Activated CD4-positive, alpha-beta T cell treated with anti-CD3 and anti-CD28 coated beads, Interleukin-2, amount 10 ng/mL, durations not matched to agents 24 days and 14 days (primary cell): ENCODE measurements at places on chromosomes 1 and 21. TPM values are rescaled to one million over a fixed set of nuclear protein-coding genes. Genes with fewer than 3 reads are reported as not detected.

GRCh38 chr21:25314247-25314646, 293.0 kb downstream of the MRPL39 start:
- no peak overlapping the region for H3K27ac ChIP-seq
- DNase-seq: no peak
- H3K36me3 ChIP-seq: no peaks in the 10 kb centered on the region
- no peaks in the 10 kb centered on the region for H3K27me3 ChIP-seq

- DNase-seq: no peak
- H3K27me3 ChIP-seq: no peaks in the 10 kb centered on the region
- H3K27ac ChIP-seq: no peak overlapping the region
- H3K4me1 ChIP-seq: peaks cover 8% of the 10 kb centered on the region
- H3K36me3 ChIP-seq: peaks cover 2% of the 10 kb centered on the region
- H3K4me3 ChIP-seq: no peak overlapping the region
These were observed 14.8 kb downstream of the RPS6KC1 start for GRCh38 chr1:213065800-213066199.

DNA sequence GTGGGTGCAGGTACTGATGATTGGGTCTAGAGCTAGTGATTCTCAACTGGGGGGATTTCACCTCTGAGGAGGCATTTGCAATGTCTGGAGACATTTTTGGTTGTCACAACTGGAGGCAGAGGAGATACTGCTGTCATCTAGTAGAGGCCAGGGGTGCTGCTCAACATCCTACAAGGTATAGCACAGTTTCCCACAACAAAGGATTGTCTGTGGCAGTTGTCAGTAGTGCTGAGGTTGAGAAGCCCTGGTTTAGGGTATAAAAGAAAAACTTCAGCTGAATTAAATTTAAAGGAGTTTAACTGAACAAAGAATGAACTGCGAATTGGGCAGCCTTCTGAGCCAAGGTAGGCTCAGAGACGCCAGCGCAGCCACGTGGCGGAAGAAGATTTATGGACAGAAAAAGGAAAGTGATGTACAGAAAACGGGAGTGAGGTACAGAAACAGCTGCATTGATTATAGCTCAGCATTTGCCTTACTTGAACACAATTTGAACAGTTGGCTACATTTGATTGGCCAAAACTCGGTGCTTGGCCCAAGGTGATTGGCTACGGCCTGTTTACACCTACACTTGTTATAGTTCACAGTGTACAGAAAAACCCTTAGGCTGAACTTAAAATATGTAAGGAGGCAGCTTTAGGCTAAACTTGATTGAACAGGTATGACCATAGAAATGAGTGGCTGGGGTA, 40.4 kb downstream of the MPZL1 start:
- H3K4me1 ChIP-seq: peaks cover 32% of the 10 kb centered on the region
- H3K36me3 ChIP-seq: peaks cover 7% of the 10 kb centered on the region
- DNase-seq: peak; percentile 81
- H3K27me3 ChIP-seq: no peaks in the 10 kb centered on the region
- H3K27ac ChIP-seq: peak overlapping the region; percentile 65

DNA sequence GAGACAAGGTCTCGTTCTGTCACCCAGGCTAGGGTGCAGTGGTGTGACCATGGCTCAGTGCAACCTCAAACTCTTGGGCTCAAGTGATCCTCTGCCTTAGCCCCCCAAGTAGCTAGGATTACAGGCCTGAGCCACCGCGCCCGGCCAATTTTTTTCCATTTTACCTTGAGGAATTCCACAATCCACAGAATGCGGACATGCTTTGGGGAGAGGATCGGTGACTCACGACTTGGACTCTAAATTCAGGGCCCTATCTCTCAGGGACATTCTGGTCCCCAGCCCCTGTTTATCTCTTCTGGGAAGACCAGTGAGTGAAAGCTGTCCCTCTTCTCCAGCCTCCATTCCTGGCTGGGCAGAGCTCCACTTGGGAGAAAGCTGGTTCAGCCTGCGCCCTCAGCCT, 5.2 kb downstream of the PADI1 start:
- peaks cover 35% of the 10 kb centered on the region for H3K4me1 ChIP-seq
- H3K27me3 ChIP-seq: peaks cover 29% of the 10 kb centered on the region
- no peak for DNase-seq
- no peaks in the 10 kb centered on the region for H3K36me3 ChIP-seq
- H3K4me3 ChIP-seq: no peak overlapping the region

DNA sequence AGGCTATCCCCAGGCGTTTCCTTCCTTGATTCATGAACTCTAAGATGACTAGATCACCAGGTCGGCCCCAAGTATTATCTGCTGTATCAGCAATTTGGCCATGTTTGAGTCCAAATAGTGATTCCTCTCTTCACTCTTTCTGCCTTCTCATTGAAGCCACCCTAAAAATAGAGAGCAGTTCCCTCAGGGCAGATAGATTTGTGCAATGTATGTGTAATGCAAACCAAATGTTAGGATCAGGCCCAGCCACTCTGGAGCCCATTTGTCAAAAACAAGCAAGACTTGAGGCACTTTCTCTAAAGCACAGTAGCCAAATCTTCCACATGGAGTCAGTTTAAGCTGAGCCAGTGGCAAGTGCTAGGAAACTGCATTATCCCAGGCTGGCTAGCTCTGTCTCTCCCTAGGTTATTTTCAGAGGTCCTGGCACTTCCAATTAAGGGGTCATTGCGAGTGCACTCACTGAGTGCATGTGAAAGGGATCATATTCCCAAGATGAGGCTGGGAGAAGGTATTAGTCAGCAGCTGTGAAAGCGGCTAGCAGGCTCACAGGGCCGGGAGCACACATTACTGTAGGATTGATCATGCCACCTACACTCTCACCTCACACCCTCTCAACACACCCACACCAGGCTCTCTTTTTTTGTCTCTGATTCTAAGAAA, 97.9 kb upstream of the RAB3GAP2 start:
- no peaks in the 10 kb centered on the region for H3K36me3 ChIP-seq
- no peaks in the 10 kb centered on the region for H3K4me1 ChIP-seq
- no peak overlapping the region for H3K27ac ChIP-seq
- no peak overlapping the region for H3K4me3 ChIP-seq
- H3K27me3 ChIP-seq: no peaks in the 10 kb centered on the region

DNA sequence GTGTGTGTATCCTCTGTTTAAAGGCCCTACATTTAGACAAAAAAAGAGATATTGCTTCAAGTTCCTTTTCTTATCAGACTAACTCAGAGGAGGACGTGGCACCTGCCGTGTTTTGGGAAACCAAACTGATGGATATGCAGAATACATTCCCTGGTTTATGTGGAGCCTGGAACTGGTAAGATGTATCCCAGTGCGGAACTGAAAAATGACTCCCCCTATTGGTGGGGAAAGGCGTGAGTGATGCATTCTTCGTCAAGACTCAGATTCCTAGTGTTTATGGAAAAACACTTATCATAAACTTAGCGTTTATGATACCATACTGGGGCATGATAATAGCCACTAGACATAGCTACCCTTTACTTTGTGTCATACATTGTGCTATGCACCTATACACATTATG, 154.2 kb downstream of the ZNF326 start:
- no peaks in the 10 kb centered on the region for H3K36me3 ChIP-seq
- no peak for DNase-seq
- no peaks in the 10 kb centered on the region for H3K4me1 ChIP-seq

GRCh38 chr1:83500987-83501591, 497.8 kb downstream of the TTLL7 start:
- peak; percentile 64 for DNase-seq
- peaks cover 32% of the 10 kb centered on the region for H3K36me3 ChIP-seq
- H3K27ac ChIP-seq: peak overlapping the region; percentile 86

DNA sequence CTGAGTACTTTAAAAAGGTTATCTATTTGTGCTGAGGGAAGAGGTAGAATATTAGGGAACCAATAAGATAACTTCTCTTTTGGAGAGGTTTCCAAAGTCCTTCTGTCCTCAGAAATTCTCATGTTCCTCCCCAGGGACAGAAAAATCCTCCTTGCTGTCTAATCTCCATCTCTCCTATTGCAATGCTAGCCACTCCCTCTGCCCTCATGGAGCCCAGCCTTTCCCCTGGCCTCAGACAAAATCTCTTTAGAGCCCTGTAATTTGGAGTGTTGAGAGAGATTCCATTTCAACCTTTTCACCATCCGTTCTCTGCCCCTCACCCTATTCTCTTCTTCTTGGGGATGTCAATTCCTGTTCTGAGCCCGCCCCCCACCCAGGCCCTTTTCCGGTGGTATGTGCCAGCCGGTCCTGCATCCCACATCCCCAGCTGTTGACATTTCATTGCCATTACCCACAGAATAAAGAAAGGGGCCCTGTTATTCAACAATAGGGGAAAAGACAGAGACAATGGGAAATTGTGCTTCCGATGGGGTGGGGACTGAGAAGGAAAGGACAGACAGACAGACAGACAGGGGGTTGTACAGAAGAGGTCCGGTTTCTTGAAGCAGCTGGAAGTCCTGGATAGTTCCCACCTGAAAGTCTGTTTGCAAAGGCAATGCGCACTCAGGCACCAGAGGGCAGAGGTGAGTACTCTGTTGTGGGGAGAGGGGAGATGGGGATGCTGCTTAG, at the start of gene HAPLN2:
TSS of gene HAPLN2 (plus strand) at position 563 of the 729 bp plus-strand sequence. CDS start 4,076 bp downstream, outside the sequence.
- H3K4me3 ChIP-seq: no peak within 1 kb of the TSS
- H3K27me3 ChIP-seq: peaks cover 66% of the 10 kb centered on the region
- DNase-seq: peak; percentile 78
- no peaks in the 10 kb centered on the region for H3K36me3 ChIP-seq
- H3K27ac ChIP-seq: no peak within 1 kb of the TSS
- H3K4me1 ChIP-seq: peaks cover 2% of the 10 kb centered on the region

DNA sequence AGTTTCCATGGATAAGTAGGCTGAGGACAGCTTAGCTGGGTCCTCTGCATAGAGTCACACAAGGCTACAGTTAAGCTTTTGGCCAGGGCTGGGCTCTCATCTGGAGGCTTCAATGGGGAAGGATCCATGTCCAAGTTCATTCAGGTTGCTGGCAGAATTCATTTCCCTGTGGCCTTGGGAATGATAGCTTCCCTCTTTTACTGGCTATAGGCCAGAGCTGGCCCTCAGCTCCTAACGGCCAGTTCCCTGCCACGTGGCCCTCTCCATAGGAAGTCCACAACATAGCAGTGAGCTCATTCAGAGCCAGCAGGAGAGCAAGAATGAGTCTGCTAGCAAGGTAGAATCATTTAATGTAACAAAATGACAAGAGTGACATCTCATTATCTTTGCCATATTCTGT, 15.1 kb upstream of the PODN start:
- DNase-seq: no peak
- peaks cover 8% of the 10 kb centered on the region for H3K4me1 ChIP-seq
- no peak overlapping the region for H3K27ac ChIP-seq
- no peak overlapping the region for H3K4me3 ChIP-seq

KRTAP11-1 gene
- not detected in 2 replicates for total RNA-seq

S100B gene
- total RNA-seq: not detected in 2 replicates

ACKR1 gene
- total RNA-seq: not detected in 2 replicates
